Transverse colon (tissue), 4 donors: ENCODE measurements at places on chromosomes 6 and 20. TPM values are rescaled to one million over a fixed set of nuclear protein-coding genes. Genes with fewer than 3 reads are reported as not detected.

Gene TTK
- 2.2 TPM for total RNA-seq

Gene ADGB
- 4.3 TPM for total RNA-seq

Gene CNKSR3
- total RNA-seq = 4.0 TPM

- no peak for DNase-seq
Measured at GRCh38 chr6:137870308-137870644, 3.2 kb downstream of the TNFAIP3 start.

GRCh38 chr20:8952721-8953120 is 116.2 kb upstream of the PLCB4 start:
- no peak for DNase-seq

GRCh38 chr6:167779129-167779992 is 47.4 kb upstream of the AFDN start:
- DNase-seq = no peak

- no peak for DNase-seq
Measured at GRCh38 chr20:32441638-32442037, 83.5 kb downstream of the ASXL1 start.

DNA sequence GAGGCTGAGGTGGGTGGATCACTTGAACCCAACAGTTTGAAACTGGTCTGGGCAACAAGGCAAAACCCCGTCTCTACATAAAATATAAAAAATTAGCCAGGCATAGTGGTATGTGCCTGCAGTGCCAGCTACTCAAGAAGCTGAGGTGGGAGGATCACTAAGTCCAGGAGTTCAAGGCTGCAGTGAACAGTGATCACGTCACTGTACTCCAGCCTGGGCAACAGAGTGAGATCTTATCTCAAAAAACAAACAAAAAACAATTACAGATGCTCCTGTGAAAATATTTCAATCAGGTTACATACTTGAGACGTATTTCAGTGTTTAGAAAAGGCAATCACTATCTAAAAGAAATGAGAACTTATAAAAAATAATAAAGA is 33.8 kb downstream of the RANBP9 start:
- DNase-seq = no peak

GRCh38 chr6:138107752-138108592 is 753 bp upstream of the PERP start:
- DNase-seq = peak; percentile 86

DNA sequence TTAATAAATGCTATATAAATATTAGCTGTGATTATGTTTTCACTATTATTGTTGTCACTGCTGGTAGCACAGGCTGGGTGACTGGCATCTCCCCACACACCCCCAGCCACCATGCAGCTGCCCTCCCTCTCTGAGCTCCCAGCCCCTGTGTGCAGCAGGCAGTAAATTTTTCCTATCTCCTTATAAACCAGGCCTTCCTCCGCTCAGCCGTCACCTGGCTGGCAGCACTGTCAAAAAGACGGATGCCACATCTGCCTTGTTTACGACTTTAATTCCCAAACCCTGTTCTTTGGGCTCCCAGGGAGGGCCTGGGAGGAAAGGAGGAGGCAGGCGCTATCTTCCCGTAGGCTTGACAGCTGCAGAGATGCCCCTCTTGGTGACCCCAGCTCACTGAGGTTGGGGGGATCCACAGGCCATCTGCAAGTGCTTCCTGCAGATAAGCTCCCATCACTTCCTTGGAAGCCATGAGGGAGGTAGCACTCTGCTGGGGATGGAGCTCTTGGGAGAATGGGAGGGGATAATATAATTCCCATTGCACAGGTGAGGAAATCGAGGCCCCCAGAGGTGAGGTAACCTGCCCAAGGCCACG is 94.5 kb downstream of the GRM4 start:
- DNase-seq = no peak
